ENCODE measurements at places on chromosomes 16 and 17.
A peak's percentile ranks its signal among the peaks of the same experiment; 100 is the strongest.

GRCh38 chr17:70405492-70406220, 236.3 kb downstream of the KCNJ2 start:
- DNase-seq = no peak

DNA sequence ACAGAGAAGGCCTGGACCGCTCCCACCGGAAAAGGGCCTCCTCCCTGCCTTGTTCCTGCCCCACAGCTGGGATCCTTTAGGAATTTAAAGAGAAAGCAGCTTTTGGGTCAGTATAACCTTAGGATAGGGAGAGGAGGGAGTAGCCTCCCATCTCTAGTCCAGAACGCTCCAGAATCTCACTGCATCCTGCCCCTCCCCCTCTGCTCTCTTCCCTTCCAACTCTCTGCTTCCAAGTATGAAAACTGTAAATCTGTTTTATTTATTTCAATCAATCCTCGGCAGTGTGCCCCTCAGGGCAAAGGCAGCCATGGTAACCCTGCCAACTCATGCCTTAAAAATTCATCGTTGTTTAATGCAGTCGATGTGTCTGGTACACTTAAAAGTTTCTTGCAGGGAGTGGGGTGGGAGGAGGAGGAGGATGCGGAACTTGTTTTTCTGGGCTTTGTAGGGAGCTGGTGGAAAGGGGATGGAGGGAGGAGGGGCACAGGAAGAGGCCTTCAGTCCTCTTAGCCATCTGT, 21.2 kb upstream of the MTSS2 start:
- no peak for DNase-seq

DNA sequence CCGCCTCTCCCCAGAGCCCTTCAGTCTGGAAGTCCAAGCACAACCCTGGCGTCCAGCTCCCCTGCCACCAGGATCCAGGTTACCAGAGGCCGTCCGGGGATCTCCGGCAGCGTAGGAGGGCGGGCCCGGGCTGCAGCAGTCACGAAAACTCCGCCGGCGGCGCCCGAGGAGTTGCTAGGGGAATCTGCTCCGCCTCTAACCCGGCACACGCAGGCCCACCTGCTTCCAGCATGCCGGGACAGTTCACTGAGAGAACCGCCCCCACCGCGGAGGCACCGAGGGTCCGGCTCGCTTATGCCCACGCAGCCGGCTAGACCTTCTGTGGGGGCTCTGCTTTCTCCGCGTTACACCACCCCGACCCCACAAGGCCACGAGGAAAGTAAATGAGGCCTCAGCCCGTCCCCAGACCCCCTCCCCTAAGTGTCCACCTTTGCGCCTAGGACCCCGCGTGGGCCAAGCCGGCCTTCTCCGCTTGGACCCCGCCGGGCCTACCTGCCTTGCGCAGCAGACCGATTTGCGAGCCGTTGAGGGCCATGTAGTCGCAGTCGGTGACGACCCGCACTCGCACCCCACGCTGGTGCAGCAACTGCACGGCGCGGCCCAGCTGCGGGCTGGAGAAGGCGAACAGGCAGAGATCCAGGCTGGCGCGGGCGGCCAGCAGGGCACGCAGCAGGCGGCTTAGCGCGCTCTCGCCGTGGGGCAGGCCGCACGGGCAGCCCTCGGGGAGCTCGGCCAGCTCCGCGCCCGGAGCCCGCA, 587 bp downstream of the PLD6 start:
- DNase-seq = peak; percentile 57

- peak; percentile 52 for DNase-seq
Observed at GRCh38 chr17:77884019-77884418, 74.5 kb upstream of the TNRC6C start.

GRCh38 chr17:45270828-45271418, 9.0 kb upstream of the SPATA32 start:
- DNase-seq = no peak

- no peak for DNase-seq
Observed at GRCh38 chr17:4837471-4838308, 4.5 kb downstream of the MINK1 start.

- DNase-seq = no peak
Observed at GRCh38 chr17:82859431-82860403, 19.9 kb upstream of the ZNF750 start.

GRCh38 chr16:27400751-27401620, 988 bp upstream of the IL21R start:
- no peak for DNase-seq

GRCh38 chr16:86910161-86910769, 331.9 kb downstream of the FOXL1 start:
- DNase-seq = no peak

DNA sequence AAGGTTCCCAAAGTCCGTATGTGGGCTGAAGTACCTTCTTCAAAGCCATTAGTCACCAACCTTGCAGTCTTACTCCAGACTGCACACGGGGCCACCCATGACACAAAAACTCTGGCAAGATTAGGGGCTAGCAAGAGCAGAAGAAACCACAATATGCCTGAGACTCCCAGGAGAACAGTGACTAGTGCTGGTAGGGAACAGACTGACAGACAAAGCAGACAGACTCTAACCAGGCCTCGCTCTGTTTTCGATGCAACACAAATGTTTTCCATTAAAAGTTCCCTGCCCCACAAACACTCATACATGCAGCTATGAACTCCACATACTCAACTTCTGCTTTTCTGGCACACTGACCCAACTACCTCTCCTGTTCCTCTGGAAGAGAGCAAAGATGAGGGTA, 102.2 kb downstream of the HIC1 start:
- no peak for DNase-seq

GRCh38 chr17:80694992-80695912, 150.6 kb downstream of the RPTOR start:
- no peak for DNase-seq

GRCh38 chr16:53878216-53878615, 174.3 kb downstream of the FTO start:
- DNase-seq = no peak

GRCh38 chr17:50365649-50366393, 7.2 kb downstream of the MRPL27 start:
- no peak for DNase-seq

DNA sequence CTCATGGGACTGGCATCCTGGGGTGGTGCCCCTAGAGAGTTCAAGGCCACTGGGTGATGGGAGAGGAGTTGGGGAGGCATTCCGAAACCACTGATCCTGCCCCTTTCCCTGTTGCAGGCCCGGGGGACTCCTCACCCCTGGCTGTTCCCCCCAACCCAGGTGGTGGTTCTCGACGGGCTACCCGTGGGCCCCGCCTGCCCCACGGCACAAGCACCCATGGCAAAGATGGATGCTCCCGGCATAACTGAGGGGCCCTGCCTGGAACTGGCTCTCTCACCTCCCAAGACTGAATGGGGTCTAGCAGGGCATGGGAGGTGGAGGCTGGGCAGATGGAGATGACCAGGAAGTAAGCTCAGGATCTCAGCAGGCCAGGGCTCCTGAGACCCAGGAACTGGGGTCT, 6.6 kb downstream of the BTBD17 start:
- DNase-seq = no peak

GRCh38 chr17:40443196-40443987, at the start of gene IGFBP4:
Gene IGFBP4 (plus strand): TSS chr17:40443450. CDS start chr17:40443736, 286 bp downstream.
- DNase-seq = peak; percentile 50

DNA sequence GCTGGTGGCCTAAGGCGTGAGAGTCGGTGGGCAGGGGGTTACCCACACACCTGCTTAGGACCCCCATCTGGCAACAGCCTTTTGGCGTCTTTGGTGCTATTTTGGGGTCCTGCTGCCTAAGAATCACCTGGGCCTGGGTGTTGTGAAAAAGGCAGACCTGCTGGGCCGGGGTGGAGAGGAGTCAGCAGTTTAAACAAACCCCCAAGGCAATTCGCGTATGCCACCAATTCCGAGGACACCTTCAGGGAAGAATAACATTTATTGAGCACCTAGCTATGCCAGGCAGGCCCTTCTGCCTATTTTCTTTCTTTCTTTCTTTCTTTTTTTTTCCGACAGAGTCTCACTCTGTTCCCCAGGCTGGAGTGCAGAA, 53.9 kb upstream of the TOB1 start:
- DNase-seq = no peak

- no peak for DNase-seq
Observed at GRCh38 chr16:51535591-51535990, 384.5 kb upstream of the SALL1 start.

DNA sequence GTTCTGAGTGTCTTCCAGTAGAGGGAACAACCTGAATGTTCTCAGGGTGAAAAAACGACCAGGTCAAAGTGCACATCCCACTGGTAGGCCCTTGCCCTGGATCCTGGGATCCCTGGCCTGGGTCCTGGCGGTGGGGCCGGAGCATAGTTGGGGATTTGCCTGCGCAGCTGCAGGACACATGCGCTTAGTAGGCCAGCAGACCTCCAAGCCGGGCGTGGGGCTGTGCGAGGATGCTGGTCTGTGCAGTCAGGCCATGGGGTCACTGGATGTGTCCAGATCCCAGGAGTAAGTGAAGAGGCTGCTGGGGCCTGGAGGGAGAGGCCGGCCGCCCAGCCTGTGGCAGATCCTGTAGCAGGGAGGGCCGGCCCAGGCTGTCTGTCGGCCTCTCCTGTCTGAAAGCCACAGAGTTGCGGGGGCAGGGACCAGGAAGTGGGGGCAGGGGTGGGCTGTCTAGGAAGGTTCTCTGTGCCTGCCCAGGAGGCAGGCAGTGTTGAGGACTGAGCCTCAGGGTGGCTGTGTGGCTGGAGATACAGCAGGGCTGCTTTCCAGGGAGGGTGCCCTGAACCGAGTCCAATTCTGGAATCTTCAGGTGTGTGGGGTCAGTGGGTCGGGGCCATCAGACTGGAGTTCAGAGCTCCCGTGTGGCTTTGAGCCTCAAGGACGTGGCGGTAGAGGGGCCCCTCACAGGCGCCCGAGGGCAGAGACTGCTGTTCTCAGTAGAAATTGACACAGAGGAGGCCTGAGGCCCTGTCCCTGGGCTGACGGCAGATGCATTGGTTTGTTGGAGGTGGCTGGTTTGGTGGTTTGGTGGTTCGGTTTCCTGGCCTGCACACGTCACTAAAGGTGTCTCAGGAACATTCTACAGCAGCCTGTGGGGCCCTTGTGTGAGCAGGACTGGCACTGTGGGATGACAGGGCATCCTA, 17.2 kb upstream of the NUDT16L1 start:
- DNase-seq = no peak

DNA sequence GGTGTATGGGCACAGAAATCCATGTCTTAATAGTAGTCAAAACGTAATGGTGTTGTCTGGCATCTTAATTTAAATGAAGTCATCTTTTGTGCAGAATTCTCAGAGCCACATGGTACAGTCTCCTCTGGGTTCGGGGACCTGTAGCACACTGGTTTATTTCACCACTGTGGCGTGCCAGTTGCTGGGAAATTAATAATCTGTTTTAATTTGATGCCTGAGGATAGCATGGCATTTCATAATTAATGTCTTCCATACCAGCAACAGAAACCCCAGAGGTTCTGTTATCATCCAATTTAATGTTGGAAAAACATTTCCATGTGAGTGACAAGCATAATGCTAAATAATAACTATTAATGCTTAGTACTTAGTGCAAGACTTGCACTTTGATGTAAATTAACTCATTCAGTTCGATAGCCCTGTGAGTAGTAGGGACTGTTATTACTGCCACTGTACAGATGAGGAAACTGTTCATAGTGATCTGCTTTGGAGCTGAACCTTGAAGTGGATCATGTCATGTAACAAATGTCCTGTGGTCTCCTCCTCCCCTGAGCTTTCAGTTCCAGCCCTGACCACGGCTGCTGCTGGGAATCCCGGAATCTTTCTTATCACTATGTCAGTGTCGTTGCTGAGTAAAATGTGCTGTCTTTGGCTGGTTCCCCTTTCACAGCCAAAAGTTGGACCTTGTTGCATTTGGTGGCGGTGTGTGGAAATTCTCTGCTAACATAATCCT, 51.2 kb downstream of the SNX29 start:
- DNase-seq = no peak

DNA sequence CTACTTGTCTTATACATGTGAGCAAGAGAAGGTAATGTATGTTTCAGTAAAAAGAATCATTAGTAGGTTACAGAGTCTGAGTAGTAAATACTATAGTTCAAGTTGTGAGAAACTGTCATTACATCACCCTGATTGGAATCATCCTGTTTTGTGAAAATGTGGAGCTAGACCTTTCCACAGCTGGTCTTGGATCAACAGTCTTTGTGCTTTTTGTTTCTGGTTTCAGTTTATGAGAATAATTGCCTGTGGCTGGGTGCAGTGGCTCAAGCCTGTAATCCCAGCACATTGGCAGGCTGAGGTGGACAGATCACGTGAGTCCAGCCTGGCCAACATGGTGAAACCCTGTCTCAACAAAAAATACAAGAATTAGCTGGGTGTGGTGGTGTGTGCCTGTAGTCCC, 19.7 kb upstream of the SHISA9 start:
- DNase-seq = no peak

DNA sequence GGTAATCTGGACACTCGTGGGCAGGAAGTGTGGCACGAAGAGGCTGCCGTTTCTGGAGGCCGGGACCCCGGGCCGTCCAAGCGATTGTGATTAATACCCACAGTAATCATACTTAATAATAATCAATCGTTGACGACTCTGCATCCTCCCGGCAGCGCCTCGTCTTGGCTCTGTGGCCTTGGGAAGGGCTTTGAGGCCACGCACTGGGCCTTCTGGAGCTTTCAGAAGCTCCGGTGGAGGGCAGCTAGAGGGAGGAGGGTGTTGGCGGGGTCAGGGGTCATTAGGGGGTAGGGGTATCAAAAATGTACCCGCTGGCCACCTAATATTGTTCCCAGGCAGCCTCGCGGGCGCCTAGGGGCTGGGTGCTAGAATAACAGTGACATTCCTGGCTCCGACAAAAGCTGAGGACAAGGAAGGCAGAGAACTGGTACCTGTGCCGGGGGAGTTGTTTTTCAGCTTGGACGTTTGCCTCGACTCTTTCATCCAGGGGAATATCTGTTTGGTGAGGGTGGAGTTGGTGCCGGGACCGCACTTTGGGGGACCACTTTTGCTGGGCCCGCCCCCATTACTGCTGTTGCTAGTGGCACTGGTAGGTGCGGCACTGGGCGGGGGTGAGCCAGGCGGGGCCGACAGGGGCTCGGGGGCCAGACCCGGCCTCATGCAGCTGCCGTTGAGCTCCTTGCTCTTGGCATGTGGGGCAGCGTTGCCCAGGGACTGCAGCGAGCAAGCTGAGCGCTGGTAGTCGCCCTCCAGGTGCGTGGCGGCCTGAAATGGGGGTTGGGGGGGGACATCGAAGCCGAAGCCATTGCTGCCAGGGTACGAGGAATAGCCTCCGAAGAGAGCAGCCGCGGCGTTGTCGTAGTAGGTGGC, 6.9 kb upstream of the HOXB2 start:
- DNase-seq = no peak

All from NCI-H1105 treated with DMSO at 0.1 percent for 48 hours (cell line).